ENCODE measurements at places on chromosomes 7 and 10.
A peak's percentile ranks its signal among the peaks of the same experiment; 100 is the strongest.

- peak; percentile 95 for DNase-seq
These were observed at the start of gene SGMS1 for GRCh38 chr10:50623663-50624412. SGMS1 (minus strand) TSS chr10:50623956; CDS start chr10:50344114, 279,842 bp downstream.

GRCh38 chr7:111730476-111731300 lies 168.4 kb upstream of the IMMP2L start:
- DNase-seq: peak; percentile 41

GRCh38 chr7:108063520-108063933 lies 60.6 kb upstream of the LAMB1 start:
- no peak for DNase-seq

GRCh38 chr7:89042940-89043339 lies 247.4 kb upstream of the TEX47 start:
- DNase-seq: no peak

DNA sequence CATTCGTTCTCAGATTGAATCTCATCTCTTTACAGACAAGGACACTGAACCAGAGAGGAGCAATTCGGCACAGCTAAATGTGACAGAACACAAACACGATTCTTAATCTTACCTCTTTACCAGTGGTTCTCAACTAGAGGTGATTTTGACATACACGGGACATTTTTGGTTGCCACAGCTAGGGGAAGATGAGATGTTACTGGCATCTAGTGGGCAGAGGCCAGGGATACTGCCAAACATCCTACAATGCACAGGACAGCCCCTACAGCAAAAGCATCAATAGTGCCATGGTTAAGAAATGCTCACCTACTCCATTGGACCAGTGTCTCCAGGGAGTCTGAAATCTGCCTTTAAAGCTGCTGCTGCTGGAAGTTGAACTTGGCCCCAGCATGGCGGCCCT lies 27.3 kb downstream of the PDE1C start:
- no peak for DNase-seq

GRCh38 chr10:8051109-8051821 lies 3.2 kb upstream of the GATA3 start:
- DNase-seq: no peak

GRCh38 chr7:83248000-83248399 lies 85.3 kb upstream of the PCLO start:
- DNase-seq: no peak

GRCh38 chr7:90850066-90850465 lies 253.9 kb downstream of the CDK14 start:
- DNase-seq: no peak

DNA sequence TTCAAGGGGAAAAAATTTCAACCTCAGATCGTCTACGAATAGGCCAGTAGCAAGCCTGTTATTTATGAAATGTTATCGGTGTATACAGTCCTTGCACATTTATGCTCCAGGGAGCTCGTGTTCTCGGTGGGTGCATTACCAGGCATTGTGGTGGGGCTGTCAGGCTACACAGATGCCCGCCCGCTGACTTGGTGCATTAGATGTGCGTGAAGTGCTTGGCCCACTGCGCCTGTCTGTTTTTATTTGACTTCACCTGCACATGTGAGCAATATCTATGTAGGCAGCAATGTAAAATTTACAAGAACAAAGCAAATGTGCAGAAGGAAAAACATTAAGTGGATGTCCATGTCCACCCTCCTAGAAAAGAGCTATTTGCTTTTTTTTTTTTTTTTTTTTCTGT lies 2.8 kb downstream of the FOXK1 start:
- no peak for DNase-seq

- DNase-seq: no peak
These were observed 12.5 kb downstream of the GPER1 start for GRCh38 chr7:1100386-1100785.

- DNase-seq: no peak
These were observed 245.9 kb downstream of the SKAP2 start for GRCh38 chr7:26618449-26618848.

GRCh38 chr10:35343739-35344138 lies 7.4 kb downstream of the CCNY start:
- no peak for DNase-seq

DNA sequence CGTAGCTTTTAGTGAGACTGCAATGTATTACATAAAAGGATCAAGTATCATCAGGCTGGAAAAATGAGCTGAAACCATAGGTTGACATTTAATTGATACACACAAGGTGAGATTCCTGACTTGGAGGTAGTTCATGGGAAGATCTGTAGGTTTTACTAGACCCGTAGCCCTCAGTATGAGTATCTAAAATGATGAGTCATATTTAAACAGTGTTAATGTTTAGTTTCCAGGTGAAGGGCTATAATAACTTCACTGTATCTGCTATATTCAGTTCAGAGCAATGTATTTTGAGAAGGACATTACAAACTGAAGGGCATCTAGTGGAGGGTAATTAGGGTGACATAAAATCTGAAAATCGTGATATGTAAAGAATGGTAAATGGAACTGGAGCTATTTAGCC lies 35.0 kb downstream of the ENTPD1 start:
- DNase-seq: no peak

DNA sequence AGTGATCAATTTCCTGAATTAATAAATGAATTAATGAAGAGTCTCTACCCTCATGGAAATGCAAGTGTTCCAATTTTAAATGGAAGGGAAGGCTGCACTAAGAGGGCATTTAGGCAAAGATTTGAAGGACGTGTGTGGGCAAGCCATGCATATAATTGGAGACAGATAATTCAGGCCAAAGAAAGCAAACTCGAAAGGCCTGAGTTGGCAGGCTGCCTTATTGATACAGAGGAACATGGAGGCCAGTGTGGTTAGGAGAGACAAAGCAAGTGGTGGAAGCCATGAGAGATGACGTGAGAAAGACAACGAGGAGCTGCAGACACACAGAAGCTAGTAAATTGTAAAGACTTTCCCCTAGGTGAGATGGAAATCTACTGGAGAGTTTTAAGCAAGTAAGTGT lies 15.4 kb upstream of the PCLO start:
- DNase-seq: no peak

- DNase-seq: no peak
These were observed 16.7 kb upstream of the SUN1 start for GRCh38 chr7:815284-816216.

- peak; percentile 40 for DNase-seq
These were observed 3.0 kb upstream of the NRP1 start for GRCh38 chr10:33337326-33337957.

- no peak for DNase-seq
These were observed 4.8 kb downstream of the EGR2 start for GRCh38 chr10:62811159-62811875.

DNA sequence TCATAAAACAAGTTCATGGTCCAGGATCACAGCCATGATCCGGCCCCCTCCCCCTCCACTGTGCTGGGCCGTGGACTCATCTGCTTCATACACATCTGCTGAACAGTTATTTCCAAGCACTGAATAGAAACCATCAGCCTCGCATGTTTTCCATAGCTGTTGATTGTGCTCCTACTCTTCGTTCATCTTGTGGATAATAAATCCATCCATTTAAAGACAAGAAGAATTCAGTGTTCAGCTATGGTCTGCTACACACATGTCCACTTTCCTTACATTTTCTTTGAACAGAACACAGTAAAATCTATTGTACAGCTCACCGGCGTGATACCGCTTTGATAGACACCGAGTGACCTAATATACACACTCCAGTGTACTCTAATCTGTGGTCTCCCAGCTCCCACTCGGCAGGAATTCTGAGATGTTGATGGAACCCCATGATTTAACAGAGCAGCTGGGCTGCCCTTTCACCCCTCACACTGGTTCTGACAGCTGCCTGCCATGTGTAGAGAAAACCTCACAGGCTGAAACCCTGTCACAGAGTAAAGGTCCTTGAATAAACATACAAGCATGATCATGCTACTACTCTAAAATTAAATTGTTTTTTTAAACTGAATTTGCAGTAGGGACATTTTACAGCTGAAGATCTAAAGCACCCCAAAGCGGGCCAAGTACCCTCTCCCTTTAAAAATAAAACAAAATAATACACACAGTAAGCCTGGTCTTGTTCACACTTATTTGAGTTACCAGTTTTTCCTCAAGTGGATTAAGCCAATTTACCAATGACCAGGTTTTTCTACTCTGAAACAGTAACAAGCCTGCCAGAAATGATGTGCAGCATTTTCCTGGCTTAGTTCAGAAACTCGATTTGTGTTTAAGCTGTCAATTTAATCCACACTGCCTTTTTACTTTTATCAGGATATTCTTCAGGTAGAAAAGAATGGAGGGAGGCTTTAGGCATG lies 95.1 kb upstream of the FZD1 start:
- DNase-seq: no peak

DNA sequence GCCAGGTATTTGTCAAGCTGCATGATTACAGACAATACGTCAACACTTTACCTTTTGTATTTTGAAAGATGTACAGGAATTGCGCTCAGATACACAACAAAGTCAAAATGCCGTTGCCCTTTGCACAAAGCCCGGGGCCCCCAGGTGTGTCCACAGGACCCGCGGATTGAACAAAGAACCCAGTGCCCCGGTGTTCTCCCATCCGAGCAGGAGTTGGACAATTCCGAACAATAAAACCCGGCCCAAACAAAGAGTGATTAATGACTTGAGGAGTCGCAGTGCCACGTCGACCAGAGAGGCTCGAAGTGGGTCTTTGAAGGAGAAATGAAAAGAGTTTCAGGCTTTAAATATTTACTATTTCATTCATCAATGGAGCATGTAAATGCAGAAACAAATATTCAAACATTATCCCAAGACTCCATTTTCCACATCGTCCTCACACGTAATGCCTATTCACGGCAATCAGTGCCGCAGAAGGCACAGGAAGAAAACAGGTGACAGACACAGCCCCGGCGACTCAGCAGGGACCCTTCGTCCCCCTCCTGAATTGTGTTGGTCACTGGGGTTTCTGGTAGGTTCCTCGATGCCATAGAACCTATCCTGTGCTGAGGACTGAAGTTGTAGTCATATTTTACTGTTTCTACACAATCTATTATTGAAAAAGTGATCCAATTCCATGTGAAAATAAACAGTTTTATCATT lies 70.9 kb upstream of the MGMT start:
- DNase-seq: no peak

DNA sequence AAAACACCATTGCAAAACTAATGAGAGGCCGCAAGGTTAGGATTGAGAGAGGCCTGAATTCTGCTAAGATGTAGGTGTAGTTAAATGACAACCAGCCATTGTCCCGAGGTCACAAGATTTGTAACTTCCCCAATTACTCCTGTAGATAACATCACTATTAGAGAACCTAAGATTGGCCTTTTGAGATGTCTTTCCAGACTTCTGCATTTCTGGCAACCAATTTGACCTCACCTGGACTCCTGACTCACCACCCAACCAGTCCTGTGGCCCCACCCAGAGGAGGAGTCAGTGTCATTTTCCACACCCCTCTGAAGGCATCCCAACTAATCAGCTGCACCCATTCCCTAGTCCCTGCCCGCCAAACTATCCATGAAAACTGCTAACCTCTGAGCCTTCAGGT lies 115.7 kb downstream of the PRKAG2 start:
- DNase-seq: no peak

DNA sequence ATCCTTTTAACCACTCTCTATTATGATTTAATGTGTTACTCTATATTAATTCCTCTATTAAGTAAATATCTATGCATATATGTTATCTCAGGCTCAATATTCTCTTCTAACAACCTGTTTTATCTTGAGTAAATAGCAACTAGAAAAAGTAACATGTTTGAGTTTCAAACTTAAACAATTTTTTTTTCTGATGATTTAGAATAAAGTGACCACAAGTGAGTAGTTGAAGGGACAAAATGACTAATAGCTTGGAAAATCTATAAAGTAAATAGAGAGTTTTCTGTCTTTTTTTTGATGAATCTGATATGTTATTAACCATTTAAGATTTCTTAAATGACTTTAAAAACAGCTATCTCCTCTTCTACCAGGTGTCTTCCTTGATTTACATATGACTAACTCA lies 483.8 kb downstream of the TFEC start:
- no peak for DNase-seq

GRCh38 chr7:149180722-149181449 lies 14.5 kb upstream of the ZNF282 start:
- DNase-seq: no peak

DNA sequence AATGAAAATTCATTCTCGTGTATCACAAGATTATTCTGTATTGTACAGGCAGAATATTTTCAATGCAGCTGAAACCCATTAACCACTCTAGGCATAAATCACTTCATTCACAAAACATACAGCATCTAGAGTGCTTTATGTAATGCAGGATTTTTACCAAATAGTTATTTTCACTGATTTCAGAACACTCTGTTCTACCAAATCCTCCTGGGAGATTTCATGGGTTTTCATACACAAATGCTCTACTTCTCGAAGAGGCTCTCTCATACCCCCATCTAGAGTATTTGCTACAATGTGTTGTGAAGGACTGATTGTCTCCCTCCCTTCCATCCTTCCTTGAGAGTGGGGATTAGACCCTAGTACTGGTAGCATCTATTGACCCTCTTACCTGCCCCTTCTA lies 209.2 kb upstream of the LRRN3 start:
- no peak for DNase-seq

- DNase-seq: no peak
These were observed 165.5 kb downstream of the CPED1 start for GRCh38 chr7:121153995-121154394.

DNA sequence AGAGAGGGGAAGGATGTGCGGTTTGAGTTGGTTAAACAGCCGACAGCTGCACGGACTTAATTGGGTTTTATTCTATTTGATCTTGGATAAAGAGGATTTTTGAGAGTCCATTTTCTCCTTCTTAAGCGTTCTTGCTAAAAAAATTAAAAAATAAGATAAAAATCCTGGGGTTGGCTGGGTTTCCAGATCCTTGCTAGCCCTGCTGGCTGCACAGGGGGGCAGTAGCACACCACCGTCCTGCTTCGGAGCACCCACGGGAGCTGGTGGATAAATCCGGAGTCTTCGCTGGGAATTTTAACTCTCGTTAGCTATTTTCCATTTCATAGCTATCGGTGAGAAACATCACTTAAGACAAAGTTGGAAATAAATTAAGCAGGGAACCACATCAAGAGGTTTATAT lies 792.0 kb downstream of the TYW1 start:
- no peak for DNase-seq

DNA sequence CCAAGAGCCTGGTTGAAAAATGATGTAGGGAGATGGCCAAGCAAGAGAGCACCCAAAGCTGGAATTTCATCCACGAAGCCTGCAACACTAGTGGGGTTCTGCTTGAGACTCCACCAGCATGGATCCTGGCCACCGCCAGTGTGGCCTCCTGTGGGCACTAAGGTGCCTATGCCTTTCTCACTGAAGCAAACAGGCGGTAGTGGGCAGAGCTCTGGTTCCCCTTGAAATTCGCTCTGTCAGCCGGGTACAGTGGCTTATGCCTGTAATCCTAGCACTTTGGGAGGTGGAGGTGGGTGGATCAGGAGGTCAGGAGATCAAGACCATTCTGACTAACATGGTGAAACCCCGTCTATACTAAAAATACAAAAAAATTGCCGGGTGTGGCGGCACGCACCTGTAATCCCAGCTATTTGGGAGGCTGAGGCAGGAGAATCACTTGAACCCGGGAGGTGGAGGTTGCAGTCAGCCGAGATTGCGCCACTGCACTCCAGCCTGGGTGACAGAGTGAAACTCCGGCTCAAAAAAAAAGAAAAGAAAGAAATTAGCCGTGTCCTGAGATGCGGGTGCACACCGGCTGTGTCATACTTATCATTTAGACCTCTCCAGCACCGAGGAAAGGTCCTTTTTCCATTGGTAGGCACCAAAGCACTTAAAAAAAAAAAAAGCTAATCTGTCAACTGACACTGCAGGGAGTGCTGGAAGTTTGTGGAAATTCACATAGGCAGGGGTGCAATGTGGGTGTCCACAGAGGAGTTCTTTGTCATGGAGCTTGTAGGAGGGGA lies 28.3 kb downstream of the CCM2 start:
- no peak for DNase-seq

- DNase-seq: peak; percentile 34
These were observed 80.6 kb downstream of the PRKAG2 start for GRCh38 chr7:151796091-151796870.

GRCh38 chr10:8051851-8052257 lies 2.6 kb upstream of the GATA3 start:
- no peak for DNase-seq

Data from AG08396 (cell line).